ENCODE measurements at places on chromosomes 6 and 20.

DNA sequence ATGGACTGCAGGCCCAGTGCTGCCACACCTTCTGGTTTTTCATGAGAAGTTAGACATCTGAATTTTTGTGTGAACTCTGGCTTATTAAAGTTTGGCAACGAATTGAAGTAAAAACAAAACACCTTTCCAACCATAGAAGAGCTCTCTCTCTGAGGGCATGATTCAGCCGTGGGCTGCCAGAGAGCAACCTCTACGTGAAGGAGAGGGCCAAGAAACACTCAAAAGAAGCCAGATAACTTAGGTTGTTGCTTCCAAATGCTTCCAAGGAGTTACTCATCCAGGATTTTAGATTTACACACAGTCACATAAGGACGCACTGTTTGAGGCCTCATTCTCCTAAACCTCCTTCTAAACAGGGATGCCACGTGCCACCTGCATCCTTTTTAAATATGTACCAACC, 65.5 kb downstream of the NRN1 start:
- DNase-seq, result no peak

DNA sequence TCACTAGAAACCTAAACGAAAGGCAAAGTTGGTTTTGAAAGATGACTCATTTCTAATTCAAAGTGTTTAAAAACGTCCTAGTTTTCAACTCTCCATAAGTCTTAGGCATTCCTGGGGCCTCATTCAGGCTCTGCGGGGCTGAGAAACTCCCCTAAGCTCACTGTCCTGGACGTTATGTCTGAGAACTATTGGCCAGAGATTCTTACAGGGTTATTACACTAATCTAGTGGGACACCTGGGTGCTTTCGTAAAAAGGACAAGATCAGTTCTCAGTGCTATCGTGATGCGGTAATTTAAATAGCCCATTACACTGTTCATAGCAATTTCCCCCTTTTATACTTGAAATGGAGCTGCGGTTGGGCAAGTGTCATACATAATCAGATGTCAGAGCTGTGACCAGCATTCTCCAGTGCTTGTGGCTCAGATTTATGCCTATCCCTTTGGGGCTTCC, 280.9 kb downstream of the QKI start:
- DNase-seq, result no peak

GRCh38 chr20:25030649-25031207, 27.2 kb downstream of the ACSS1 start:
- DNase-seq, result no peak

GRCh38 chr20:14963262-14963663, 625.9 kb upstream of the FLRT3 start:
- DNase-seq, result no peak

- no peak for DNase-seq
Measured at GRCh38 chr20:41086402-41087324, 50.7 kb upstream of the PLCG1 start.

- DNase-seq, result no peak
Measured at GRCh38 chr20:39638731-39639130, 676.6 kb downstream of the DHX35 start.

GRCh38 chr20:62792182-62792939, 3.9 kb upstream of the MRGBP start:
- DNase-seq, result no peak

DNA sequence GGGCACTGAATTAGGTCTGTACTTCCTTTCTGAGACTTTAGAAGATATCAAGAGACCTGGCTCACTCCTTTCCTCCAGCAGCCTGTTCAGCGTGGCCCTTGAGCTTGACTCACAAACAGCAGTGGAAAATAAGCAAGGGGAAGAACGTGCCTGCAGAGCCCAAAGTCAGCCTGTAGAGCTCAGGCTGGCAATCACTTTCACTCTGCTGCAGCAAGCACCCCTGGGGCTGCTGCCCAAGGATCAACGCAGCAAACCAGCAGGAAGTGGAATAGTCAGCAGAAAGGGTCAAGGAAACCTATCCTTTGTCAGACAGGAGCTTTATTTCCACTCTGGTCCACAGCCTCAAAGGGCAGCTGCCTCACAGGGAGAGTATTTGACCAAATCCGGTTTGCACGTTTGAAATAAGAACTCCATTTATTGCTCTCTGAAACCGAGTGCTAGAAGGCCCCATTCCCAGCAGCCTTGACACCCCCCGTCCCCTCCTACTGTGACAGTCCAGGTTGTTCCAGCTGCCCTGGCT, 77.4 kb downstream of the PRDM1 start:
- DNase-seq, result peak; percentile 52

All from H9 (cell line).